ENCODE measurements at places on chromosomes 1 and 21.

DNA sequence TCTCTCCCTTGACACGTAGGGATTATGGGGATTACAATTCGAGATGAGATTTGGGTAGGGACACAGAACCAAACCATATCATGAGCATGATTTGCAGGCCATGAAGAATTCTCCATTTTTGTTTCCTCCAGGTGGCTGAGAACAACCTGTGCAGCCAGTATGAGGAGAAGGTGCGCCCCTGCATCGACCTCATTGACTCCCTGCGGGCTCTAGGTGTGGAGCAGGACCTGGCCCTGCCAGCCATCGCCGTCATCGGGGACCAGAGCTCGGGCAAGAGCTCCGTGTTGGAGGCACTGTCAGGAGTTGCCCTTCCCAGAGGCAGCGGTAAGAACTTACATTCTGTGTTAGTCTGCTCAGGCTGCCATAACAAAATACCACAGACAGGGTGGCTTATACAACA, 9.7 kb downstream of the MX1 start:
- no peak for DNase-seq

- DNase-seq = no peak
These were observed 73.5 kb downstream of the ASTN1 start for GRCh38 chr1:177091040-177091439.

- no peak for DNase-seq
These were observed 107.3 kb downstream of the RNF220 start for GRCh38 chr1:44512313-44512885.

DNA sequence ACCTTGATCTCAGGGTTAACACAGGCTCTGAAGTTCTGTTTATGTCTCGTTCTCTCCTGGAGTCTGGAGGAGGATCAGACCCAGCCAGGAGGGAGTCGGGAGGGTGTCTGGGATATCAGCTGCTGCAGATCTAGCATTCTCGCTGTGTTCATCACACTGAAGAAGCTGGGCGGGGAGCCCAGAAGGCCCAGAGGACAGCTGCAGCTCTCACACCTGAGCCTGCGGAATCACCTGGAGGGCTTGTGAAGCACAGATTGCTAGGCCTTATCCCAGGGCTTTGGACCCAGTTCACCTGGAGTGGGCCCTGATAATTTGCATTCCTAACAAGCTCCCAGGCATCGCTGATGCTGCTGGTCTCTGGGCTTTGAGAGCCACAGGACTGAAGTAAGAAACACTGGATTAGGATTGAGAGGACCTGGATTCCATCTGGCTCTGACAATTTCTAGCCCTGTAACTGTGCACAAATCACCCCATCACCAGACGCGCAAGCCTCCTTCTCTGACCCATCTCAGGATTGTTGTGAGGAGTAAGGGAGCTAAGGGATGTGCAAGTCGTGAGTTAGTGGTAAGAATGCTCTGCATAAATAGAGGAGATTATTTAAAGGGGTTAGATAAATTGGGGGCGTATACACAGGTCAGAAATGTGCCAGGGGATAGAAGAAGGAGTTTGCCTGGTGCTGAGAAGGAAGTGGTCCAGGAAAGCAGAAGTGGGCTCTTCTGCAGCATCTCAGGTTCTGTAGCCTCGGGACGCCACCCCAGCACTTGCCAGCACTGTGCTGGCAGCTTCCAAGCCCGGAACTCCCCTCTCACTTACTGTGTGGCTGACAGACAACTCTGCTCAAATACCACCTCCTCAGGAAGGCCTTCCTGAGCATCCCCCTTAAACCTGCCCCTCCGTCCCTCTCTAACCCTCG, 19.1 kb downstream of the ABCA4 start:
- DNase-seq = no peak

DNA sequence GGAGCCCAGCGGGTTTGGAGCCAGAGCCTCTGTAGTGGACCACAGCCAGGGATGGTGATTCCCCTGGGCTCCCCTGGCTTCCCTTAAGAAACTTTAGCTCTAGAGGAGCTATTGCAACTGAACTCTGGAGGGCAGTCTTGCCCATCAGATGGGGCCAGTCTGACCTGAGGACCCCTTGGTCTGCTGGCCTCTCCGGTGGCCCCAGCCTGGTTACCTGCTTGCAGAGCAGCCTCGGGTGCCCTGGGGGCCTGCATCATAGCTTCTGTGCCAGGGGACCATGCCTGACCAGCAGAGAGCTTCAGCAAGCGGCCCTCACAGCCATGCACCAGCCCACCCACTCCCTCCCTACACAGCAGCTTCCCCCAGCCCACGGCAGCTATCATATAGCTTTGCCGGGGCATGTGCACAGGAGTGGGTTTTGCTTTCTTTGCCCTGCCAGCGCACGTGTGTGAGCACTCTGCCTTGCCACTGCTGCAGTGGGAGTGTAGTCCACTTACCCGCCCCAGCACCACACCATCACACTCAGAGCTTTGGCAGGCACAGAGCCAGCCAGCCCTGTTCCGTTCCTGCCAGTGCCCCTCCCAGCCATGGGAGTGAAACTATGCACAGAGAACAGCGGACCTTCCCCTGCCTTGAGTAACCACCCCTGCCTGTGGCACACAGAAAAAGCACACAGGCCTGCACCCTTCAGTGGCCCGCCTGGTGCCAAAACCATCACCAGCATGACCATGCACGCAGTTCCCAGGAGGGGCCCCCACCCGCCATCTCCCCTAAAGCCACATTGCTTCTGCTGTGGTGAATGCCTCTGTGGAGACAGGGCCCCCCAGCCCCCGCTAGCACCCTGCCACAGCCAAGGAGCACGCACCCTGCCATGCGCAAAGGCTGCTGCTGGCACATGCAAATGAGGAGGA, 442.9 kb upstream of the NEGR1 start:
- no peak for DNase-seq

GRCh38 chr1:22114083-22115012, 28.5 kb downstream of the WNT4 start:
- DNase-seq = no peak

DNA sequence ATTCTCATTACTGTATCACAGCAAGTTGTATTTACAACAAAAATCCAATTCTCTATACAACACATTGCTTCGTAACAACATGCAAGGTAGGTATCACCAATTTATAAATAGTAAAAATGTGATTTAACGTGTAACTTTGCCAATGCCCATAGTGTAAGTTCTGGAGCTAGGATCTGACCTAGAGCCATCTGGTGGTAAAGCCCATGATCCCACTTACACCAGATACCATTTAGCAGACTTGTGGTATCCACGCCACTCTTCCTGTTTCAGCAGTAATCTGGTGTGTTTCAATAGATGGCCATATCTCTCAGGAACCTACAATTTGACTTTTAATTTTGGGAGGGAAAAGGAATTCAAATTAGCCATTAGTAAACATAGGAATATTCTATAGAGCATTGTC, 10.2 kb downstream of the SETSIP start:
- DNase-seq = no peak

- no peak for DNase-seq
These were observed 33.9 kb upstream of the GPR25 start for GRCh38 chr1:200838676-200839445.

DNA sequence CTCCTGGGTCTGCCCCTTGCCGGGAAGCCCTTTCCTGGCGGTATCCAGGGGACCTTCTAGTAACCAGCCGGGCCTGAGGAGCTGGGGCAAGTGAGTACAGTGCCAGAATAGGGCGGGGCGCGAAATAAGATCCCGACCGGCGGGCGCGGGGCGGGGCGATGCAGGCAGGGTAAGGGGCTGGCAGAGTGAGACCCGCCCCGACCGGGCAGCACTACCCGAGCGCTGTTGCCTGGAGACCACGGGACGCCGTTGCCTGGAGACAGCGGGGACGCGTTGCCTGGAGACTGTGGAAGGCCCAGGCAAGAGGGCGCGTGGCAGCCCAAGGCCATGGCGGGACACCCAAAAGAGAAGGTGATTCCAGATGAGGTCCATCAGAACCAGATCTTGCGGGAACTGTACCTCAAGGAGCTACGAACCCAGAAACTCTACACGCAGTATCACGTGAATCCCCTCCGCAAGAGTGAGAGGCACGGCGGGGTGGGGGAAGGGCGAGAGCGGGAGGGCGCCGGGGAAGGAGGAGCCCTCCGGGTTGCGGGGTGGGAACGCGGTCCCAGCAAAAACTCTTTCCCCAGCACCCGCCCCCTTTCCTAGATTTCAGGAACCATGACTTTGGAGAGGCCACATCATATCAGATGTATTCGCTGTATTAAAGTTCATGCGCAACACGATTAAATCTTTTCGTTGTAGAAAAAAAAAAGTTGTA, 24.3 kb downstream of the EBNA1BP2 start:
- DNase-seq = peak; percentile 22

GRCh38 chr1:181015251-181015615, 7.4 kb downstream of the STX6 start:
- DNase-seq = no peak

- no peak for DNase-seq
These were observed 441.4 kb downstream of the RPS6KC1 start for GRCh38 chr1:213492161-213493041.

GRCh38 chr21:38768471-38769063, 37.2 kb upstream of the ETS2 start:
- peak; percentile 55 for DNase-seq

GRCh38 chr1:230869500-230869899, 1.2 kb upstream of the C1orf198 start:
- no peak for DNase-seq

DNA sequence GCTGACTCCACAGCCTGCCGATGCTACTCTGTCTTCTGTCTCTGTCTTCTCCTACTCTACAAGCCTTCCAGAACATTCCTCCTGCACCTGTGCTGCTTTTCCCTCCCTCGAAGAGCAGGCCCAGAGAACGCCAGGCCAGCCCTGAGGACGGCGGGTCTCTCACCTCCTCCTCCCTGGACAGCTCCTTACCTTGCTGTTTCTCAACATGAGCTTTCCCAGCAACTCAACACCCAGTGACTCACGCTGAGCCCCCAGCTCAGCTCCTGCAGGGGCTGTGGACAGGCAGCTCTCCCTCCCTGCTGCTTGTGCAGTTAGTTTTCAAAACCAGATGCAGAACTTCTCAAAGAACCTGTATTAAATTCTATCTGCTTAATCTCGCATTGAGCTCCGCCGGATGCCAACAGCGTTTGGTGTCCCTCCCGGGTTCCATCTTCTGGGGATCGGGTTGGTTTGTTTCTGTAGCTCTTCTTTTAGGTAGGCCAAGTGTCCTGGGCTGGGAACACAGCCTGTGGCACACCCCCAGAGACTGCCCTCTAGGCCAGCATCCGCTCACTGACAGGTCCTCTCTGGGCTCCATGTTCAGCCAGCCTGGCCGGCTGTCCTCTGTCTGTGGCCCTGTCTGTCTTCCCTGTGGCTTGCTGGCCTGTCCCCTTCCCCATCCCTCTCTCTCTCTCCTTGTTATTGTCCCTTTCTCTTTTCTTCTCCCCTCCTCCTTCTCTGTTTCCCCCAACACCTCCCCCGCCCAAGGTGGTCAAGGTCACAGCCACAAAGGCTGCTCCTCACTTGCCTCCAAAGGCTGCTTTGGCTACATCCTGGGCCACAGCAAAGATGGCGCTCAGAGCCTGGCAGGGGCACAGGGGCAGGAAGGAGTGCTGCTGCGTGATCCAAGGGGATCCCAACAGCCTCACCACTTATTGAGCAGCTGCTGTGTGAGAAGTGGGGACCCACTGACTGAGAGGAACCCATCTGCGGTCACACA, 391.0 kb downstream of the MATN1 start:
- no peak for DNase-seq

DNA sequence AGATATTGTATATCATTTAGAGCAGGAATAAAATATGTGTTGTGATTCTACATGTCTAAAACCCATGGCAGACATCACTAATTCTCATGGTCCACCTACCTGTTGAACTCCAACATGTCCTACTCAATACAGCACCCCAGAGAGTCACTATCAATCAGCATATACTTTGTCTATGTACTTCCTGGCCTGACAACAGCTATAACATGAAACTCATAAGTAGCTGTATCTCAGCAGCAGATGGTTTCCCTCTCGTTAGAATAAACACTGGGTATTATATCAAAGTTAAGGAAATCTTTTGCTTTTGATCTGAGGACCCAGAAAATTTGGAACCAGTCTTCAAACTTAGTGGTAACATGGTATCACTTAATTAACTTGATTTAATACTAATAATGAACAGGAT, 15.8 kb downstream of the ARPC5 start:
- no peak for DNase-seq

DNA sequence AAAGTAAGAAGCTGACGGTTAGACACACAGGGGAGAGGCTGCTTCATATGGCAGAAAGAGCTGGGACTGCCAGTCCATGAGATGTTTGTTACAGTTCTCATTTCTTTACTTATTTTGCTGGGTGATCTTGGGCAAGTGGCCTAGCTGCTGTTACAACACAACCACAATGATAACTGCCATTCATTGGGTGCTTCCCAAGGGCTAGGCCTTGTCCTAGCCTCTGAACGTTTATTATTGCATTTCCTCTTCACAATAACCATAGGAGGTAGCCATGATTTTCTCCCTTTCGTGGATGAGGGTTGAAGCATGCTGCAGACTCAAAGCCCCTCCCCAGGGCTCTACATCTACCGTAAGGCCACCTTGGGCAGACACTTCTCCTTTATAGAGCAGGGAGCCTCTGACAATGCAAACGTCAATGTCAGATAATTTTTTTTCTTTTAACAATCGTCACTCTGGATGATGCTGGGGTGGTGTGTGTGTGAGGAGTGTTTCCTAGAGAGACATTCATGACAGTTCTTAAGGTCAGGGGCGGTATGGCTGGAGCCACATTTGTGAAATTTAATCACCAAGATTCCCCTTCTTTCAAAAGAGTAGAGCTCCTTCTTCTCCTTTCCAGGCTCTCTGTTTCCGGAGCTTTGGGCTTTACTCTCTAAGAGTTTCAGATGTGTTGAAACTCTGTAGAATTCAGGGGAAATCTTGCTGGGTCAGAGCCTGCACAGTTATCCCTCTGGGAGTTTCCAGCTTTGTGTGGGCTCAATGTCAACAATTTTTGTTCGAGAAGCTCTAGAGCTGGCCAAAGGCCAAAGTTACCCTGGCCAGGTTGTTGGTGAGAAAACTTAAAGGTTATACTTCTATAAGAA, 138.5 kb upstream of the SGIP1 start:
- DNase-seq = no peak

- DNase-seq = no peak
These were observed 167.2 kb upstream of the PROX1 start for GRCh38 chr1:213820362-213821149.

DNA sequence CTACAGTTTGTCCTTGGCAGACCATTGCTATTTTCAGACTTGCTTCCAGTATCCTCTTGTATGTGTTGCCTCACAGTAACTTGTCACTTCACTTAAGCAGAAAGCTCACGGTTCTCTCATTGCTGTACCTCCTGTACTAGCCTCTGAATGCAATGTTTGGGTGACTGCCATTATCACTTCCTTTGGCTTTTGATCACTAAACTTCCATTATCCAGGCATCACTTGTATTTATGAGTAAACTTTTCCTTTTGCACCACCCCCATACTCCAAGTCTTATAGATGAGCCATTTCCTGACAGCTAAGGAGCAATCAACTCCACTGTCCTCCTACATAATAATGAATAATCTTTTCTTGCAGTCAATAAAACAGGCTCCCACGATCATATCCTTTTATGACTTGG, 255.3 kb downstream of the PDE4B start:
- DNase-seq = no peak

Data from stimulated activated CD4-positive, alpha-beta T cell treated with anti-CD3 and anti-CD28 coated beads, Interleukin-12 subunit alpha, Interleukin-12 subunit beta, amount 100 ng/mL, for 48 hours (primary cell).